Ureter (tissue), 1 donor: ENCODE measurements at places on chromosomes 5 and 9. TPM values are rescaled to one million over a fixed set of nuclear protein-coding genes. Genes with fewer than 3 reads are reported as not detected.
A peak's percentile ranks its signal among the peaks of the same experiment; 100 is the strongest.

Gene SEMA6A
- 37.8 TPM for total RNA-seq

Gene PRDM9
- not detected for total RNA-seq

Gene FOXD4L4
- total RNA-seq = 0.47 TPM

GRCh38 chr5:149406203-149406978 lies 27.3 kb upstream of the IL17B start:
- DNase-seq = peak; percentile 90

DNA sequence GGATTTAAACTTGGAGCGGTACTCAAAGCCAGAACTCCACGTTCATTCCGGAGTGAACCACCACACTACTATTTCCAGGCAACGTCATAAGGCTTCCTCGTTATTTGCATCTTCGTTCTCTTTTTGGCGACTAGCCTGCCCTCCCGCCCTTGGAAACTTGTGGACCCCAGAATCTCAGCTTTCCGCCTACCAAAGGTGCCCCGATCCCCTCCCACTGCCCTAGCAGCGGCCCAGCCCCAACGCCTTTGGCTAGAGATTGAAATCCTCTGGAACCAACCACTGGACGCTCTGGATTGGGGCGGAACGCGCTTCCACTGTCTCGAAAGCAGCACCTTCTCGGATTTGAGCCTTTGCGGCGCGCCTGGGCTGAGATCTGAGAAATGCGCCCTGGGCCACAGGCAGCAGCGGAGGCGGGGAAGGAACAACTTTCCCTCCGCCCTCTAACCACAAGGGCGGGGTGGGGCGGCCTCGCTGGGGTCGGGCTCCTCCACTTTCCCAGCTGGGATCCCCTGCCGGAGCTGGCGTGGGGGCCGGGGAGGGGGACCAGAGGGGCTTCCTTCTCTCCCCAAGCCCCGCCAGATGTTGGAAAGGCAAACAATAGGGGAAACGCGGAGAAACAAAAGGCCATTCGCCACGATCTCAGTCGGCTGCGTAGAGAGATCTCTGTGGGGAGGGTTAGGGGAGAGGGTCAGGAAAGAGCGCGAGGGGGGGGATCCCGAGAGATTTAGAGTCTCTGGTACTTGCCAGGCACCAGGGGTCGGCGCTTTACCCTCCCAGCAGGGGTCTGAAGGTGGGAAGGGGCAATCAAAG lies 1.3 kb downstream of the MOB3B start:
- peak; percentile 78 for DNase-seq

DNA sequence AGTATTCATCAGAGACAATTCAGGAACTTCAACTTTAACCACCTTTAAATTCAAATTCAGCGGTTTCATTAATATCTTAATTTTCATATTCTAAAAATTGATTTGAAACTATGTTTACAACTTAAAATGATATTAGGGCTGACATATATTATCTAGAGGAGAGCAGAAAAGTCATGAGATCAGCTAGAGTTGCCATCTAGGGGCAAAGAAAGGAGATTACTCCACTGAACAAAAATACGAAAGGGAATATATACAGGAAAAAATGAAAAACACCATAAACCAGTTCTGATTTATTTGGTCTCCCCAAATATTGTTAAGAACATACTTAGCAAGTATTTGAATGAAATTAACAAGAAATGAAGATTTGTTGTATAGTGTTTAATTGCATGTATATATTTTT lies 946.3 kb downstream of the DTWD2 start:
- DNase-seq = no peak

GRCh38 chr5:14929293-14930065 lies 57.9 kb upstream of the ANKH start:
- no peak for DNase-seq

DNA sequence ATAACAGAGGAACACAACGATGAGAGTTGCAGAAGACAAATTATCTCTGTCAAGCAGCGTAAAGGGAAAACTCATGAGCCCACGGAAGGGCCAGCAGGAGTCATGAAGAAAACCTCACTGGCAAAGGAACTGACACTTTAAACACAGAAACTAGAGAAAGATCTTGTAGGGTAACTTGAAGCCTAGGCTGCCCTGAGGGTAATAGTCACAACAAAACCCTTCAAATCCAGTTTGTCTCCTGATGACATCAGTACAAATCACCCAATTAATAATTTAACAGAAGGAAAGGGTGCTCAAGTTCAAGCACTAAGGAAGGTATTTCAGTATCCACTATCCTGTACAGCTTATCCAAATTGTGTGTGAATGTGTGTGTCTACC lies 549.1 kb downstream of the MTRR start:
- no peak for DNase-seq

DNA sequence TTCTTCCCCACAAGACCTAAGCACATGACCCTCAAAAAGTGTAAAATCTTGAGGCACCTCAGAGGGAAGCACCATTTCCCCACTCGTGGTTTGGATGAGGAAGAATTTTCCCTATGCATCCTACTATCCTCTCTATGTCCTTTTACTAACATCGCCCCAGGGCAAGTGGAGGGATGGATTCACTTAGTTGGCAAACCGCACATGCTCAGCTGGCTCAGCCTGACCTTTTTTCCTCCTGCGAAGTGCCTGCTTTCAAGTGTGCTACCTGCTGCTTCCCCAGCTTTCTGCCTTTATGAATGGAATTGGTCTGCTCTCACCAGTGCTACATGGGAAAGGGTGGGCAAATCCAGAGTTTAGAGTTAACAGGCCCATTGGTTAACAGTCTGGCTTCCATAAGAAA lies 56.6 kb upstream of the IFNK start:
- no peak for DNase-seq

DNA sequence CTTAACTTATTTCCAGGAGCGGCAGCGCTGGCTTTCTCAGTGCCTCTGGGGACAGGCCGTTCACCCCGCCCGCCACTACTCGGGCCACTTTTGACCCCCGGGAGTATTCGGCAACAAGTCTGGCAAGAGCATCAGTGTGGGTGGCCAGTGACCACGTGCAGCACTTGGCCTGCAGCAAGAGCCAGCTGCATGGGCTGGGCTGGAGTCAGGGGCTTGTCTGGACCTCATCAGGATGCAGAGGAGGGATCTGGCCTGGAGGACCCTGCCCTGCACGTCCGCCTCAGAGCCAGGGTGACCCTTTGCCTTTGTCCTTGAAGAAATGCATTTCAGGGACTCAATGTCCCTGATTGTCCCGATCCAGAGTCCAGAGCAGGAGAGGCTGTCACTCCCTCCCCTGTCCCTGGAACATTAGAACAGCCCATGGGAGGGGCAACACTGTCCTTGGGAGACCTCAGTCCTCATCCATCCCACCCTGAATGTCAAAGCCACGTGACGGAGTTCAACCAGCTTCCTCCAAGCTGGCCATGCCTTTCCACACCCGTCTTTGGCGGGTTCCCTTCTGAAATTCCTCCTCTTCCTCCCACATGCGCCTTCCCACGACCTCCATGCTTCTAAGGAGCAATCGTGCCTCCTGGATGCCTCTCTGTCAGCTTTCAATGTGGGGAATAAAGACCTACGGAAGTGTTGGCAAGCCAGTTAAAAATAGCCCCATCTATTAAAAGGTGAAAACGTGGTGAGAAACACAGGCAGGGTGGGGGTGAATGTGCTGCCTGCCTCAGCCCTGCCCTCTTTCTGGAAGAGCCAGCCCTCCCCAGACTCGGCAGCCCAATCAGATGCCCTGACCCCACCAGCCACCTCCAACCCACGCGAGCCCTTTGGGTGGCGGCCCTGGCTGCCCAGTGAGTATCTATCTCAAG lies 99.0 kb downstream of the OLFM1 start:
- peak; percentile 47 for DNase-seq
